ENCODE measurements at places on chromosomes 7 and 10.

DNA sequence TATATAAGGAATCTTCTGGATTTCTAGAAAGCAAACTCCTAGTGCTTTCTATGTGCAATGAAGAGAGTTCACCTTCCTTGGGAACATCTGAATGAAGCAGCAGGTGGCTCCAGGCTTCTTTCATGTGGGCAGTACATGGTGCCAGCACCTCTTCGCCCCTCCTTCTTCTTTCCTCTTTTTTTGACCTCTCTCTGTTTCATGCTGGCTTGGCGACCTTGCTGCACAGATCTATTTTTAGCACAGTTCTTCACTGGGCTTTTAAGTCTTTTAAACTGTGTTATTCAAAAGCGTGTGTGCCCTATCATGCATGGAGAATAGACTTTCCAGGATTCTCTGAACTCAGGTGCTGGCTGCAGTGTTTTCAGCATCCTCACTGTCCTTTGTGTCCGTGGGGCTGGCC lies 400.3 kb upstream of the PRKCQ start:
- DNase-seq = no peak

- DNase-seq = no peak
Measured at GRCh38 chr10:74500816-74501215, 325.6 kb upstream of the KAT6B start.

- DNase-seq = no peak
Measured at GRCh38 chr7:35991511-35992232, 161.4 kb upstream of the EEPD1 start.

DNA sequence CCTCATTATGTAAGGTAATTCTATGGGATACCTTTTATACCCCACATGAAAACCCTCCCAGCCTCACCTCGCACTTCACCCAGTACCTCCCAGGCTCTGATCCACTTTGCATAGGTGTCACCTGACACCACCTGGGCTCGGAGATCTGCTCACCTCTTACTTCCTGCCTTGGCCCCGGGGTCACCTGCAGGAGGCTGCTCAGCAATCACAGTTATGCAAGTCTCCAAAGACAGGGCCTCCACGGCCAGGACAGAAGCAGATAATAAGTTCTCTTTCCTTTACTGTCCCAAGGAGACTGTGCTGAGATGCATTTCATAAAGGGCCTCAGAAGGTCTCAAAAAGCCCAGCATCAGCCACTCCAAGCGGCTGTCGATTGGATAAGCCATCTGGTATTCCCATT lies 112.4 kb upstream of the PPP2R2D start:
- DNase-seq = no peak
